Thoracic aorta (tissue), 2 donors: ENCODE measurements at places on chromosomes 3 and 15. TPM values are rescaled to one million over a fixed set of nuclear protein-coding genes. Genes with fewer than 3 reads are reported as not detected.
A peak's percentile ranks its signal among the peaks of the same experiment; 100 is the strongest.

DNA sequence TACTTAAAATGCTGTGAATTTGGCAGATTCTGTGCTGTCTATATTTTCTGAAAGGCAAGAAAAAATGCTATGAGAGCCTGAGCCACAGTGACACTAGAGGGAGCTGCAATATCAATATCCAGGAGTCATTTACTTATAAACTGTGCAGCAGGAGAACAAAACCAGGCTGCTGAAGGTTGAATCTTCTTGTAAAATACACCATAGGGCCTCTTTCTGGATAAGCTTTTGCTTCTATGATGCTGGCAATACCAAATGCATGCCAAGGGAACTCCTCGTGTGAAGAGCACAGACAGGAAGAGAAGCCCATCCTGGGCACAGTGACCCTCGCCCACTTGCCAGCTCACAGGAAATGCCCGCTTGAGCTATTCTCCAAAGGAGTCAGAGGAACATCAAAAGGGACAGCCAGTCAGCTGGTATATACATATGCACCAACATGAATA is 48.0 kb upstream of the TSPAN3 start:
- no peak overlapping the region for H3K27ac ChIP-seq
- no peak for DNase-seq
- peaks cover 3% of the 10 kb centered on the region for H3K4me1 ChIP-seq
- H3K27me3 ChIP-seq, result no peaks in the 10 kb centered on the region
- no peaks in the 10 kb centered on the region for H3K36me3 ChIP-seq
- H3K4me3 ChIP-seq, result no peak overlapping the region

The SPINK8 gene
- total RNA-seq, result not detected

GRCh38 chr15:55916666-55917409 is 76.6 kb downstream of the NEDD4 start:
- DNase-seq, result no peak
- H3K4me1 ChIP-seq, result peaks cover 19% of the 10 kb centered on the region
- H3K36me3 ChIP-seq, result no peaks in the 10 kb centered on the region
- no peak overlapping the region for H3K27ac ChIP-seq

- H3K4me1 ChIP-seq, result no peaks in the 10 kb centered on the region
- no peaks in the 10 kb centered on the region for H3K36me3 ChIP-seq
- H3K27me3 ChIP-seq, result no peaks in the 10 kb centered on the region
- no peak for DNase-seq
- H3K27ac ChIP-seq, result no peak overlapping the region
Measured at GRCh38 chr3:140719841-140720614, 42.2 kb downstream of the TRIM42 start.

The LDHAL6B gene
- total RNA-seq, result not detected

DNA sequence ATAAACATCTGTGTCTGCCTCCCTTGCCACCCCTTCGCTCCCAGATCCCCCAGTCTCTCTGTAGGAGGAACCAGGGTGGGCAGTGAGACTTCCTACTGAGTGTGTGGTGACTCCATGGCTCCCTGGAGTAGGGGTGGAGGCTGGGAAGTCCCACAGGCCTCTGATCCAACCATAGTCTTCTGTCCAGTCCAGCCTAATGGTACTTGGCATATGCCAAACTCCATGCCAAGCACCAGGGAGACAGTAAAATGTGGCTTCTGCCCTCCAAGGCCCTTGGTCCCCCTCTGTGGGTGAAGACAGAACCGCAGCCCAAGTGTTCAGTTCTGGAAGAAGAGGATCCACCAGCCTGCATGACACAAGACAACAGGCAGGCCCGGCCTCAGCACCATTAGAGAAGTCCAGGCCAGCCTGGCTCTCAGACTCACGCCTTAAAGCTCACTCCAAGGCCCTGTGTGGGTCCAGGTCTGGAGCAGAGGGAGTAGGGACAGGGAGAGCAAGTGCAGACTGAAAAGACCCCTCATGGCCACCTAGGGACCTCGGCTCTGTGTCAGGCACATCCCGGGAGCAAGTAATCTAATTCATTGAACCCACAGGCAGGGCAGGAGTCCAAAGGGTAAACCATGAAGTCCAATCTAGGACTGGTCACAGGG is 112.7 kb downstream of the ETFA start:
- H3K4me1 ChIP-seq, result peaks cover 47% of the 10 kb centered on the region
- H3K4me3 ChIP-seq, result no peak overlapping the region
- no peaks in the 10 kb centered on the region for H3K36me3 ChIP-seq
- no peak for DNase-seq
- no peaks in the 10 kb centered on the region for H3K27me3 ChIP-seq
- H3K27ac ChIP-seq, result peak overlapping the region; percentile 60
